ENCODE measurements at places on chromosomes 4 and X. TPM values are rescaled to one million over a fixed set of nuclear protein-coding genes. Genes with fewer than 3 reads are reported as not detected.

The SMR3B gene
- total RNA-seq = not detected

The SERPINA7 gene
- not detected for total RNA-seq

The SASH3 gene
- not detected for total RNA-seq

The NDP gene
- total RNA-seq = 4.8 TPM

DNA sequence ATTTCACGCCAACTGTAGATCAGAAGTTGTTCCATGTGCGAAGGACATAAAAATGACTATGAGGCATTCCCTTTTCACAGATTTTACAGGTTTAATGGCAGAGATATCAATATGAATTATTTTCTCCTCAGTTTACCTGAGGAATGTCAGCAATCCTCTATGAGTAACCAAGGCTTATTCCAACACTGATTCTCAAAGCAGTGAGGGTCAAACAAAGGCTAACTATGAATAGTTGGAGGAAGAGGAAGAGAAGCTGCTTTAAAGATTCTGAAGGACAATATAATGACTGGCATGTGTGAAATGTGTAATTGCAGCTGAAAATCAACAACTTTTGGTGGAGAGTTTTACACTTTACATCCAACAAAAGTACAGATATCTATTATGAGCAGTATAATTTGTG, 29.1 kb downstream of the NAF1 start:
- no peak for DNase-seq

GRCh38 chr4:54658252-54659093, 716 bp downstream of the KIT start:
- DNase-seq = peak; percentile 57

GRCh38 chr4:41475402-41475801, 62.6 kb upstream of the LIMCH1 start:
- no peak for DNase-seq

DNA sequence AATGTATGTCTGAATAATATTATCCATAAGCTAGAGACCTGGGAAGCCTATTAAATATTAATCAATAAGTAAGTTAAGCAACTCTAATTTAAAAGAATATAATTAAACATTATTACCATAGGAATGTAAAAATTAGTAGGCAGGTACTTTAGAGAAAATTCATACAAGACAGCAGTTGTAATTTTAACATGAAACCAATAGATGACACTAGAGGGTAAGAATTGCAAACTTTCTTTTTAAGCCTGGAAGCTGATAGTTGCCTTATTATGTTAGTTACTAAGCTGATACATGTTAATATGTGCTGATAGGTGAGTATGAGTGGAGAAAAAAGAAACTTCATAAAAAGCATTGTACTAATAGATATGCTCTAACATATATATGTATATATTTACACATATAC, 1157.4 kb downstream of the FAM133A start:
- DNase-seq = peak; percentile 2

DNA sequence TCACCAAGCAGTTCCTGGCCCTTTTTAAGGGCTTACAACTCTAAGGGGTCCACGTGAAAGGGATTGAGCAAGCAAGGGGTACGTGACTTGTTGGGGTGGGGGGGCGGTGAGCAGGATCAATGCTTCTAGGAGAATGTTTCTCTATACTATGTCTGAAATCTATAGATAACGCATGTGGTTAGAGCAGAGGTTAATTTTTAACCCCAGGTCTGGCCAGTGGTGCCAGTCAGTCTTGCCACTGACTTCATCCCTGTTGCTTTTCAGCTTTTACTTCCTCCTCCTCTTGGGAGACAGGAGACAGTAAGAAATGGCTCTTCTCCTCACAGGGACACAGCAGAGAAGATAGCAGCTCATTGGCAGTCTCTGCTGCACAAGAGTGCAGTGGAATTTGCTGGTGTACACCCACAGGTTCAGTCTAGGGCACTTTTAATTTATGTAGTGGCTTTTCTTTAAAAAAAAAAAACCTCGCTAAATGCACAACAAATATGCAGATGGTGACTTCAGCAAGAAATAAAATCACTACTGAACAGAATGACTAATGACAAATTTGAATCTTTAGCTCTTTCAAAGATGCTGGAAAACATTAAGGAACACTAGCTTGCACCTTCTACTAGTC, 190.5 kb downstream of the CCNG2 start:
- no peak for DNase-seq

DNA sequence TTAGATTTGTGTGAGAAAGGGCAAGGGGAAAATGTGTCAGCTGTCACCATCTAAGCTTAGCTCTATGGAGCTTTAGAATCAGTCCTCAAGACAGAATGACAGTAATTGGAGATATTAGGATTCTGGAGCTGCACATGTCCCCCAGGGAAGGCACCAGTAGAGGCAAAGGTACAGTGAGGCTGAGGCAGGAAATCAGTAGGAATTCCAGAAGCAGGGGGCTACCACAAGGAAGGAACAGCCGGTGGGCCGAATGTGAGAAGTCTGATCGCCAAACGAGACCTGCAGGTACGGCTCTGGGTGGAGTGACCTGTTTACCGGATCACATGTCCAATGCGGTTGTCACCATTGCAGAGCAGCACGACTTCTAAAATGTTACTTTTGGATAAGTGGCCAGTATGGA, 52.6 kb downstream of the RNF150 start:
- DNase-seq = no peak

DNA sequence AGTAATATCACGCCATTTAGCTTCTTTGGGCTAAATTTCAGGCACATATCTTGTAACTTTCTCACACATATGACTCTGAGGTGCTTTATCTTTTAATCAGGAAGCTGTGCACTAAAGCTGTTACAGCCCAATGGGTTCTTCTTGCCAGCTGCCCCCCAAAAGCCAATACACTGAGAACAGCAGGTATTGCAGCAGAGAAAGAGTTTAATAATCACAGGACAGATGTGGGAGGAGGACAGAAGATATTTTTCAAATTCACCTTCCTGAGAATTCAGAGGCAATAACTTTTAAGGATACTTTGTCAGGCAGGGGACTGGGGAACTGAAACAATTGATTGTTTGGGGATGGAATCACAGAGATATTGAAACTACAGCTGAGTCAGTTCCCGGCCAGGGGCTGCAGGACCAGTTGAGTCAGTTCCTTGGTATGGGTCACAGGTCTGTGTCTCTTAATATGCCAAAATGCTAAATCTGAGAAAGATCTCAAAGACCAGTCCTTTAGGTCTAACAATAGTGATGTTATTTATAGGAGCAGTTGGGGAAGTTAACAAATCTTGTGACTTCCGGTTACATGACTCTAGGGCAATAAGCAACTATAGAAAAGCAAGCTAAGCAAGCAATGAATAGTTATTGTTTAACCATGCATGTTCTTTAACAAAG, 28.1 kb downstream of the DDIT4L start:
- DNase-seq = no peak

- no peak for DNase-seq
Observed at GRCh38 chr4:42636645-42636949, 20.3 kb downstream of the ATP8A1 start.

DNA sequence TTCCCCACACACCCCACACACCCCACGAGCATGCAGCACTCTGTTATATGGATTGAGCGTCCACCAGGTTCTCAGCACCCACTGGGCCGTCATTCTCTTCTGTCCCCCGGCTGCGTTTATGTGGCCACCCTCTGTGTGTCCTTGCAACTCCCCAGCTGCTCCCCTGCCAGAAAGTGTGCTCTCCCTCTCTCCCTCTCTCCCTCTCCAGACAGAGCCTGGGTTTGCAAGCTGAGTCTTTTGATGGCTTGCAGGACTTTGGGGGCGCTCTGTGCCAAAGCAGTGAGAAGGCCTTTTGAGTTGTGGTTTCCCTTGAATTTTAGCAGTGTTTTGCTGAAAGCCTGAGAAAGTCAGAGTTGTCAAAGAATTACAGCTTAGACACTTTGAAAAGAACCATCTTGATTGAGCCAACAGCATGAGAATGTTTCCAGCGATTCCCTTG, 173.5 kb downstream of the DCLK2 start:
- DNase-seq = no peak

DNA sequence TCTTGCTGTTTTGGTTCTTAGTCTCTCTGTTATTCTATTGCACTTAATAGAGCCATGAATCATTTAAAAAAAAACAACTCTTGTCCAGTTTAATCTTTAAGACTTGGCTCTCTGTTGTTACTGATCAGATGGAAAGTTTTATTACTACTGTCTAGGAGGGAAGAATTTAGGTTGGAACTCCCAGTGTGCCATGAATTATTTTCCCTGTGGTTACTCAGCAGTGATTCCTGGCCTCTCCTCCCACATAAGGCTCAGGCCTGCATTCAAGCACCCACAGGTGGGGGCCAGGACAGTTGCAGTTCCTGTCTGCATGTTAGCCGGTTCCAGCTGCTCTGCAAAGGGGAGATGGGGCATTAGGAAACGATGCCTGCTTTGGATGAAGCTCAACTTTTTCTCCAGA, 29.8 kb upstream of the ESX1 start:
- no peak for DNase-seq

GRCh38 chrX:48904626-48905025, 6.8 kb downstream of the SLC35A2 start:
- DNase-seq = no peak

- no peak for DNase-seq
Observed at GRCh38 chrX:6460893-6461490, 73.9 kb downstream of the VCX3A start.

GRCh38 chr4:93313197-93313596, 515.4 kb upstream of the ATOH1 start:
- DNase-seq = no peak

DNA sequence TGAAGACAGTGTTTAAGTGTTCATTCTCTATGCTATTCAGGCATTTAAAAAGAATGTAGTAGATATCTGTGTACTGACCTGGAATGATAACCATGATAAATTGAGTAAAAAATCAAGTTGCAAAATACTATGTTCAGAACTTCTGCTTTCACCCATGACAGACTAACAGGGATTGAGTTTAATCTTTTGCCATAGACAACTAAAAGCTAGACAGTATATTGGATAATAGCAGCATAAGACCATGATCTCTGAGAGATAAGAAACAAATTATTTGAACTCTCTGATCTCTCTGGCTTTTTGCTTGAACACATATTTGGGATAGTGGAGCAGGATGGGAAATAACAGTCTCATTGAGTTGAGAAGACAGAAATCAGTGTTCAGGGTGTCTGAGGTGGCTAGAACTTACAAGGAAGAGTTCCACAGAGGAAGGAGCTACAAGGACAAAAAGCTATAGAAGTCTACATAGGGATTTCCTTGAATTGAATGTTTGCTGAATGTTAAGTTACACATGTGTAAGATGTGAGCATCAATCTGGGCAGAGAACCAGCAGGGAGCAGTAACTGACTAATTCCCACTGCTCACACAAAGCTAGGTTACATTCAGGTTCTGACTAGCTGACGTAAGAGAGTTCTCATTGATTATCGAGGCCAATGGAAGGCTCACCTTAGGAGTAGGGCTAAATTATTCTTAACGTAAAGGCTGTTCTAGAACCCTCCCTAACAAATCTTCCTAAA, 60.4 kb downstream of the SLC30A9 start:
- DNase-seq = no peak

GRCh38 chr4:6594826-6595355, 19.9 kb downstream of the MAN2B2 start:
- no peak for DNase-seq

GRCh38 chrX:27968878-27969277, 12.4 kb downstream of the DCAF8L1 start:
- no peak for DNase-seq

DNA sequence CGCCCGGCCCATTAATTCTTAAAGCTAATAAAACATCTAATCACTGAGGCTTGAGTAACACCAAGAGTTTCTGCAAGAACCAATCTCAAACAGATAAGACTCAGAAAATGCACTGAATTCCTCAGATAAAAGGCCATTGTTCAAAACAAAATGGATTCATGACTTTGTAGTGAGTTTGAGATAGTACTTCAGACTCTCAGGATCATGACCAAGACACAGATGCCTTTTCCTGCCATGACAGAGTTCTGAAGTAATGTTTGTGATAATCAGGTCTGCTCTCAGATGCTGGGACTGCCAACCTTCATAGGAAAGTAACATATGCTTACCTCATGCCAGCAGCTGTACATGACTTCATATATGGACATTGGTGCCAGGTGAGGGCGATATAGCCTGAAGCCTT, 54.6 kb downstream of the NIPAL1 start:
- no peak for DNase-seq

DNA sequence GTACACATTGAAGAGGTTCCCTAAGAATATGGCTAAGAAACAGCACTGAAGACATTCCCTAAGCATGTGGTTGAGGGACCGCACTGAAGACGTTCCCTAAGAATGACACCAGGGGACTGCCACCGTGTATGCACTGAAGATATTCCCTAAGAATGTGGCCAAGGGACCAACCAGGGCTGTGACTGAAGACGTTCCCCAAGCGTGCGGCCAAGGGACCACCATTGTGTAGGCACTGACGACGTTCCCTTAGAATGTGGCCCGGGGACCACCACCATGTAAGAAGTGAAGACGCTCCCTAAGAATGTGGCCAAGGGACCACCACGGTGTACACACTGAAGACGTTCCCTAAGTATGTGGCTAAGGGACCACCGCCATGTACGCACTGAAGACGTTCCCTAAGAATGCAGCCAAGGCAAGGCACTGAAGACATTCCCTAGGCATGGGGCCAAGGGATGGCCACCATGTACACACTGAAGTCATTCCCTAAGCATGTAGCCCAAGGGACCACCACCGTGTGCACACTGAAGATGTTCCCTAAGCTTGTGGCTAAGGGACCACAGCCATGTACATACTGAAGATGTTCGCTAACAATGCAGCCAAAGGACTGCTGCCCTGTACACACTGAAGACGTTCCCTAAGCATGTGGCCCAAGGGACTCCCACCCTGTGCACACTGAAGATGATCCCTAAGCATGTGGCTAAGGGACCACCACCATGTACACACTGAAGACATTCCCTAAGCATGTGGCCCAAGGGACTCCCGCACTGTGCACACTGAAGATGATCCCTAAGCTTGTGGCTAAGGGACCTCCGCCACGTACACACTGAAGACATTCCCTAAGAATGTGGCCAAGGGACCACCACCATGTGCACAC, 22.0 kb downstream of the DHRSX start:
- DNase-seq = no peak

DNA sequence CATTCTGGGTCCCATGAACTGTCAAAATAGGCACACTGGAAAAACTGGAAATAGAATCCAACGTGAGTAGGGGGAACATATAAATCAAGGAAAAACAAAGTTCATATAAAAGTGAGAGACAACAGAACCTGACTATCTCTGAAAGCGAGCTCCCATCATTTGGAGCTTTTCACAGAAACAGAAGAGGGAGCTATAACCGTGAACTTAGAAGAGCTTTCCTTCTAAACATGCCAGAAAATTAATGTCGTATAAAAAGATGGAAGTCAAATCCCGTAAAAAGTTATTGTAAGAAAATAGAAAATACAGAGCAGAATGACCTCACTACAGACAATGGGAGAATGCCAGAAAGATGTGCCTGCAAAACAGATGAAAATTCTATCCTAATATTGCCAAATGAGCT, 23.9 kb upstream of the HSD17B10 start:
- peak; percentile 26 for DNase-seq

- no peak for DNase-seq
Observed at GRCh38 chr4:1784395-1784788, 8.7 kb upstream of the FGFR3 start.

- DNase-seq = no peak
Observed at GRCh38 chr4:48687313-48688051, 92.6 kb downstream of the FRYL start.

- DNase-seq = no peak
Observed at GRCh38 chrX:17237146-17237545, 137.9 kb upstream of the NHS start.

- DNase-seq = peak; percentile 35
Observed at GRCh38 chrX:118566359-118566758, 70.7 kb downstream of the DOCK11 start.
